Tracheal epithelial cell (primary cell): ENCODE measurements at places on chromosomes 11 and 22. TPM values are rescaled to one million over a fixed set of nuclear protein-coding genes. Genes with fewer than 3 reads are reported as not detected.

Gene GCAT
- total RNA-seq: 23.4 and 26.4 TPM in 2 replicates

Gene FGF3
- total RNA-seq: not detected in 2 replicates

Gene GGT1
- 5.3 and 21.4 TPM in 2 replicates for total RNA-seq

Gene CNIH2
- total RNA-seq: not detected in 2 replicates

Gene CFL1
- 598 and 942 TPM in 2 replicates for total RNA-seq

Gene PTPRCAP
- total RNA-seq: 0.24 TPM in 1 of 2 replicates, not detected in the other
